ENCODE measurements at places on chromosomes 5 and 9. TPM values are rescaled to one million over a fixed set of nuclear protein-coding genes. Genes with fewer than 3 reads are reported as not detected.

- DNase-seq = peak; percentile 88
Observed at GRCh38 chr5:172479034-172479783, 24.9 kb upstream of the SH3PXD2B start.

DNA sequence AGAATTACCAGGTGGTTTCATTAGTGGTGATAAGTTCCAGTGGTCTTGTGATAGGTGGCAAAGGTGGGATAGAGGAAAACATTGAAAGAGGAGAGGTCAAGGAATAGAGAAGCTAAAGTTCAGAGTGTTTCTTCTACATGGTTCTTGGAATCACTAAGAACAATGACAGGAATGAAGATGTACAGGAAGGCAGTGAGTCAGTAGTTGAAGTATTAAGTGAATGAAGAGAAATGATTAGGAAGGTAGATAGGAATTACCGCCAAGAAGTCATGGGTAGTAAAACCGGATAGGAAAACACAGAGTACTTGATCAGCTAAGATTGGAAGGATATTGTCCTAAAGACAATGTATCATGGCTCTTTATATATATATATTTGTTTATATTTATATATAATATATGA lies 37.9 kb upstream of the RASA1 start:
- DNase-seq = no peak

- no peak for DNase-seq
Observed at GRCh38 chr9:95316274-95316673, 1.2 kb downstream of the FANCC start.

DNA sequence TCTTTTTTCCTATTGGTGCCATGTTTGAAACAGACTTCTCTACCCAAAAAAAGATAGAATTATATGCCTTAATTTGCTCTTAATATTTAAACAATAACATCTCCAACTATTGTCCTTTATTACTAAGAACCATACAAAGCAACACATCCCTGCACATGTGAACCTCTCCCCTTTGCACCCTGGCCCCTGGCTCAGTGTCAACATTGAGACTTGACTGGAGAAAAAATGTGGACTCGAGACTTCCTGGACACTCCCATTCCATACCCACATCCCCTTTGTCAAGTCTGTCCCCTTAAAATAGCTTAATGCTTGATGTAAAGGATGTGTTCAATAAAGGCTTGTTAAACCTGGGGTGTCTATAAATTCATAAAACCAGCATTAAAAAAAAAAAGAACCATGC lies 53.2 kb downstream of the TTC39B start:
- no peak for DNase-seq

DNA sequence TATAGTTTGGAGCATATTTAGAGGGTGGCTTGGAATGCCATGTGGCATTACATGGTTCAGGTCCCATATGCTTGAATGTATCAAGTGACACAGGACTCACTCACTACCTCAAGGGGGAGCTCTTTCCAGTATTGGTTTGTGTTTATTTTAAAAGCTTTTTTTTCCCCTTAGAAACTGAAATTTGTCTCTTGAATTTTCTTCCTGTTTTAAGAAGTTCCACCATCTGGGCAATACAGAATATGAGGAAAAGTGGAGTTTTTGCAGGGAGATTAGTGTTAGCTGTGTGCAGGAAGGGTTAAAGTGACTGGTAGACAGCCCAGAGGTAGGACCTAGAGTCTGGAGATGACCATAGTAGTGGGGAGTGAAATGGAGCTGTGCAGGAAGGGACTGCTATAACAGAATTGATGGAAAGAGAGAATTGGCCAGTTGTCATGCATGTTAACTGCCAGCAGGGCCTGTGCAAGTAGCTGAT lies 36.6 kb downstream of the CTNNA1 start:
- no peak for DNase-seq

DAB2 gene
- 80.1 TPM for total RNA-seq

DNA sequence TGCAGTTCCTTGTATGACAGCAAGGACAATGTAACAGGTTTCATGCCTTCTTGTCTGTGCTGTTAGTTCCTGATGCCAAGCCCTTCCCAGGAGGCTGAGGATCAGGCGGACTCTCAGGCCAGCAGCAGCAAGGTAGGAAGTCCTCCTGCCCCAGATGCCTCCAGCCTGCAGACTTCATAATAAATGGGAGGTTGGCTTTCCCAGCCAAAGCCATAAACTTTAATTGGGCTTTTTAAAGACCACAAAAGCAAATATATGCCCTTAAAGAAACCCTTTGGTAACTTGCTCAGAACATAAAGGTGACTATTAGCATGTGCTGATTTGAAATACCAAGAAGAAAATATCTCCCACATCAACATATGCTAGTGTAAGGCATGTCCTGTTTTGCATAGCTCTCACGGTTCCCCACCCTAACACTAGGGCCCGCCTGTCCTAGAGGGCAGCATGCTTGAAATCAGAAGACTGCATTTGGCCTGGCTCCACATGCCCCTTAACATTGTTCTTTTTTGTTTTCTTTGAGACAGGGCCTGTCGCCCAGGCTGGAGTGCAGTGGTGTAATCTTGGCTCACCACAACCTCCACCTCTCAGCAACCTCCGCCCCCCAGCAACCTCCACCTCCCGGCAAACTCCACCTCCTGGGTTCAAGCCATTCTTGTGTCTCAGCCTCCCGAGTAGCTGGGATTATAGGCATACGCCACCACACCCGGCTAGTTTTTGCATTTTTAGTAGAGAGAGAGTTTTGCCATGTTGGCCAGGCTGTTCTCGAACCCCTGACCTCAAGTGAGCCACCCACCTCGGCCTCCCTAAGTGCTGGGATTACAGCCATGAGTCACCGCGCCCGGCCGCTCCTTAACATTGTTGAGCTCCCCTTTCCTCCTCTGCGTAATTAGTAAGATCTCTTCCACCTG lies 44.6 kb upstream of the FCN1 start:
- no peak for DNase-seq

- DNase-seq = no peak
Observed at GRCh38 chr5:89059274-89059673, 176.3 kb upstream of the MEF2C start.

DNA sequence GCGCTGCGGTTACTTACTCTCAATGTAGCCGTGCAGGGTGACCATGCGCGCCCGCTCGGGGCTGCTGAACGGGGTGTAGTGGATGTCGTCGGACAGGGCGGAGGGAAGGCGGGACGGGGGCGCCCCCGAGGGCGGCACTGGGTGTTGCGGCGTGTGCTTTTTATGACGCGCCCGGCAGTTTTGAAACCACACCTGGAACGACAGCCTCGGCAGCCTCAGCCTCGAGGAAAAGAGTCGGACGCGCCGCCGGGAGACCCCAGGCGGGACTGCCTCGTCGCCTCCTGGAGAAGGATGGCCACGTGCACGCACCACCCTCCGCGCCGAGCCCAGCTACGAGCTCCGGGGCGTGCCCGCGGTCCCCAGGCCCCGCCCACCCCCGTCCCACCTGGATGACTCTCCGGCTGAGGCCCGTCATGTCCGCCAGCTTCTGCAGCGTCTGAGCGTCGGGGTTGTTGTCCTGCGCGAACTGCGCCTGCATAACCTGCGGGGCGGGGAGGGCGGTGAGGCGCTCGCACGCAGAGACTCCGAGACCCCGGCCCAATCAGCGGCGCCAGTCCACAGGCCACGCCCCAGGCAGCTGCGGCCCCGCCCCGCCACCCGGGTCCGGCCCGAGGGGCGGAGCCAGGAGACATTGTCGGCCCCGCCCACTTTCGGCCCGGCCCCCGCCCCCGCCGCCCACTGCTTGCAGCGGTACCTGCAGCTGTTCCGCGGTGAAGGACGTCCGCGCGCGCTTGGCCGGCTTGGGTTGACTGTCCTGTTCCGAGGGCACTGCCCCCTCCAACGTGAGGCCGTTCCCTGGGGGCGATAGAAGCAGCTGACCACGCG lies 15.0 kb downstream of the LHX6 start:
- DNase-seq = no peak

AGXT2 gene
- total RNA-seq = not detected

AFAP1L1 gene
- total RNA-seq = 22.8 TPM

TEX48 gene
- not detected for total RNA-seq

GRCh38 chr9:115261656-115262081 lies 143.7 kb upstream of the TNC start:
- DNase-seq = no peak

GRCh38 chr5:151492729-151493128 lies 45.3 kb downstream of the SLC36A1 start:
- no peak for DNase-seq

DNA sequence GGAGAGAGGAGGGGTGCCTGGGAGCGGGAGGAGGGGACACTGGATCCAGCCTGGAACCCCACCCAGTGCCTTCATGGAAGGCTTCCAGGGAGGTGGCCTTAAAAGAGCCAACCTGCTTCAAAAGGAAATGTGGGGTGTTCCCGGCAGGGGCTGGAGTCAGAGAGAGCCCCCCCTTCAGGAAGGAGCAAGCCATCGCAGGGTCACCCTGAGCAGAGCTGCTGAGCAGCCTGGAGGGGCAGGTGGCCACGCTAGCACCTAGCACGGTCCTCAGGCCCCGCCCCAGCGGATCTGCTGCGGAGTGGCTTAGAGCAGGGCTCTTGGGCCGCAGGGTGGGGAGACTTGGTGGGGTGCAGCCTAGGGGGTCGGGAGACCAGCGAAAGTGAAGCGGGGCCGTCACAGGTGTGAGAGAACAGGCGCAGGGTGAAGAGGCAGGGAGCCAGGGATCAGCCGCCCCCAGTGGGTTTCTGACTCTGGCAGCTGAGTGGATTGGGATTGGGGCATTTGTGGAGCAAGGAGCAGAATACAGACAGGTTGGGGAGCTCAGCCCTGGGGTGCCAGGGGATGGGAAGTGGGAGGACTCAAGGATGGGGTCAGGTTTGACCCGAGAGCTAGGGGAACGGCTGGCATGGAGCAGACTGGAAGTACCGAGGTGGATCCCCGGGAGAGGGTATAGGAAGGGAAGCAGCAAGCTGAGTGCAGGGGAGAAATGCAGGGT lies 1.5 kb downstream of the LCN2 start:
- no peak for DNase-seq

DNA sequence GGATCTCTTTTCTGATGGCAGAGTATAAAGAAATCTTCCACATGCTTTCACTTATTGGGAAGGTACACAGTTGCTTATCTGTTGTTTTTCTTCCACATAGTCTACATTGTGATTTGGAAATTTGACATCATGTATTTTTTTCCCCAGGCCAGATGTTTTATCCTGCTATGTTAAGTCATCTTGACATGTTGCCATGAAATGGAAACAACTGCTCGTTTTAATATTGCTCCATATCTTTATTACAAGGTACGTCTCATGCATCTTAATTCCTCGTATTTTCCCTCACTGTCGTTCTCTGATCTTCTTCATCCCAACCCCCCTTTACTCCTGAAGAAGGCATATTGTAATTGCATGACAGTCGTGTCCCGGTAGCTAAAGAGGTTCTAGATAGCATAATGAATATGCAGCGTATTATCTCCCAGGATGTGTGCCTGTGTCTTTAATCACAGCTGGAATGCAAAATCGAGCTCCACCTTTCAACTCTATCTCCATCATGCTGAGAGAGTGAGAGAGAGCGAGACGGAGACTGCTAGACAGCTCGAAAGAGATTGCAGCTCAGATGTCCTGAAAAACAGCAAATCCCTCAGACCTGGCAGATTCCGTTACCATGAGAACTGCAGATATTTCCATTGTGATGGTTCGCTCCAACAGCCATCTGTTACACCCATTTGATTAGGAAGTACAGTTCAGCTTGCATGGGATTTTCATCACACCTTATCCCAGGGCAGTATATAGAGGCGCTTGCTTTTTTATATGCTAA lies 281.7 kb downstream of the TMEM38B start:
- DNase-seq = no peak

LECT2 gene
- total RNA-seq = not detected

DNA sequence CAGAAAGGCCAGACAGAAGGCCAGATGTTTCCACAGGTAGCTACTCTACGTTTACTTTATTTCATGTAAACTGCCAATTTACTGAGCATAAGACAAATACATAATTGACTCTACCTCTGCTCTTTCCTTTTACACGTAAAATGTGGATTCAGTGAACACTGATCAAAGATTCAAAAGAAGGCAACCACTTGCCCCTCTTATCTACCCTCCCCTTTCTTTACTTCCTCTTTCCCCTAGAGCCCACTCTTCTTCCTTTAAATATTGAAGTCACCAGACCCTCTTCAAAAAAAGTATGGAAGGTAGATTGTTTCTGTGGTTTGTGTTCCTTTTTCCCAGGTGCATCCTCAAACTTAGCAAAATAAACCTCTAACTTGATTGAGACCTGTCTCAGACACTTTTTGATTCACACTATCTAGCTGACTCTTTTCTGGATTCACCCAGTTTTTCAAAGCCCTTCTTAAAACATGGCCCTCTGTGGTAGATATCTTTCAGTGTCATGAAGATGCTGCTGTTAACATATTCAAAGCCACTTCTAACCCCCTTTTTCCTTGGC lies 6.7 kb downstream of the FAM114A2 start:
- no peak for DNase-seq

- DNase-seq = no peak
Observed at GRCh38 chr9:96137671-96138429, 164.1 kb downstream of the HSD17B3 start.

DNA sequence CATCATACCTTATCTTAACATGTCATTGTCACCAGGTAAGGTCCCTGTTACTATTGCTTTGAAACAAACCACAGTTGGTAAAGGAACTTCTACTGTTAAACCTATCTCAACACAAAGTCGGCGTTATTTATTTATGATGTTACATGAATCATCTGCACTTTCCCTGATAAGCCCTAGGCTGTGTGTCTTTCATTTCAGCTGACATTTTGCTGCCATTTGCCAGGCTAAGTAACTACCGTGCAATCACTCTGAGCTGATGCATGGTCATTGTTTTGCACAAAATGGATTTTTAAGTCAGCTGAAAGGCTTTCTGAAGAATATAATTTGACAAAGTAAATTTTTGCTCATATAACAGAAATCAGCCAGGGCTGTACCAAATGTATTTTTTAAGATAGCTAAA lies 546.5 kb downstream of the ZNF608 start:
- DNase-seq = no peak

GRCh38 chr5:142079306-142079721 lies 29.3 kb upstream of the NDFIP1 start:
- no peak for DNase-seq

PCDHA2 gene
- total RNA-seq = 0.76 TPM

DNA sequence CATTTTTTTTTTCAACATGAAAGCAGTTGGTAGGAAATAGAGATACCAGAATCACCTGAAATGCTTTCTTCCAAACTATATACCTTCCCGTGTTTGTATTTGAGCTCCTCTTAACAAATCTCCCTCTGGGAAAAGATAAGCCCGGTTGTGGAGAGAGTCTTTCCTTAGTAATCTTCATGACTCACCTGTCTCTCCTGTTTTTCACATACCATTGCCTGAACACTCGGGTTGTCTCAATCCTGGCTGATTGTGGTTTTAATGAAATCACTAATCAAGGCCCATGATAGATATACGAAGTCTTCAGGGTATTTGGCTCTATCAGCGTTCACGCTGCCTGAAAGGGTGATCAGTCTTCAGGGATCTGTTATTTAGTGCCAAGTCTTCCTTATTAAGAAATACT lies 136.7 kb downstream of the MAN2A1 start:
- no peak for DNase-seq

PFN3 gene
- total RNA-seq = not detected

ROPN1L gene
- not detected for total RNA-seq

DNA sequence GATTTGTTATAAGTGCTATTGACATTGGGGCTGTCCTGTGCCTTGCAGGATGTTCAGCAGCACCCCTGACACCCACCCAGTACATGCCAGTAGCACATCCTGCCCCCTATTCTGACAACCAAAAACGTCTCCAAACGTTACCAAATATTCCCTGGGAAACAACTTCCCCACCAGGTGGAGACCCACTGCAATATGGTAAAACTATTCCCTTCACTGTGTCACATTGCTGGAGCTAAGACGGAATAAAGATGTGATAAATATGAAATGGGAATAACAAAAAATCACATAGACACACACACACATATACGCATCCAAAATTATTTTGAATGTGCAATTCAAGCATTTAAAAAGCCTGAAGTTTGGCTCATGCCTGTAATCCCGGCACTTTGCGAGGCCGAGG lies 874.3 kb upstream of the DMAC1 start:
- no peak for DNase-seq

Measured in uterus (tissue), 4 donors.